ENCODE measurements at places on chromosomes 16 and 17.

GRCh38 chr16:26281381-26282110 is 589.8 kb downstream of the HS3ST4 start:
- no peak for DNase-seq

GRCh38 chr17:78679495-78680395 is 102.3 kb downstream of the CYTH1 start:
- DNase-seq = no peak

- no peak for DNase-seq
These were observed 218.8 kb upstream of the FOXF1 start for GRCh38 chr16:86291491-86291890.

- DNase-seq = peak; percentile 25
These were observed 594 bp downstream of the MAPK8IP3 start for GRCh38 chr16:1706386-1707192.

GRCh38 chr17:81489012-81489997 is 23.3 kb downstream of the ACTG1 start:
- DNase-seq = no peak

DNA sequence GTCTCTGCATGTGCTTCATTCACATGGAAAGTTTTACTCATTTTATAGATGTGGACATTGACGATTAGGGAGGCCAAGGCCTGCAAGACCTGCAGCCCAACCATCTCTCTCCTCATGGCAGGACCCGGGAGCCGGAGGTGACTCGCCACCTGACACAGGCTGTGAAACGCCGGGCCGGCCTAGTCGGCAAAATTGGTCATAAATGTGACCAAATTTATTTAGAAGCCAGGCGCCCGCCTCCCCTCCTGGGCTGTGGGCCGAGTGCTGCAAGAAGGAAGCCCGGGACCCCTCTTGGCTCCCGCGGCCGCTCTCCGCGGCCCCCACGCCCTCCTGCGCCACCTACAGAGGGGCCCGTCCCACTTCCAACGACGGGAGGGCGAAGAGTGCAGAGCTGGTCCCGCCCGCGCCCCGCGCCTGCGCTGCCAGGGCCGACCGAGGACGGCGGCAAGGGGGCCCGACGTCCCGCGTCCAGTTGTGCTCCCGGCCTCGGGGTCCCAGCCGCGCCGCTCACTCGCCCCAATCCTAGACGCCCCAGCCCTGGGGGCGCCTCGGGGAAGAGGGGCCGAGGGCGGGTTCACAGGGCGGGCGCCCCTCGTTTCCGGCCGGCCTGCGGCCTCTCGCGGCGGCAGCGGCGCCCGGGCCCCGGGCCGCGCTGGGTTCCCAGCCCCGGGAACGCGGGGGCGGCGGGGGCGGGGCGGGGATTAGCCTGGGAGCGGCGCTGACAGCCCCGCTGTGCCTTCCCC is 47.5 kb downstream of the WNT3 start:
- DNase-seq = peak; percentile 33

- no peak for DNase-seq
These were observed 606.4 kb upstream of the CDH8 start for GRCh38 chr16:62642677-62643076.

DNA sequence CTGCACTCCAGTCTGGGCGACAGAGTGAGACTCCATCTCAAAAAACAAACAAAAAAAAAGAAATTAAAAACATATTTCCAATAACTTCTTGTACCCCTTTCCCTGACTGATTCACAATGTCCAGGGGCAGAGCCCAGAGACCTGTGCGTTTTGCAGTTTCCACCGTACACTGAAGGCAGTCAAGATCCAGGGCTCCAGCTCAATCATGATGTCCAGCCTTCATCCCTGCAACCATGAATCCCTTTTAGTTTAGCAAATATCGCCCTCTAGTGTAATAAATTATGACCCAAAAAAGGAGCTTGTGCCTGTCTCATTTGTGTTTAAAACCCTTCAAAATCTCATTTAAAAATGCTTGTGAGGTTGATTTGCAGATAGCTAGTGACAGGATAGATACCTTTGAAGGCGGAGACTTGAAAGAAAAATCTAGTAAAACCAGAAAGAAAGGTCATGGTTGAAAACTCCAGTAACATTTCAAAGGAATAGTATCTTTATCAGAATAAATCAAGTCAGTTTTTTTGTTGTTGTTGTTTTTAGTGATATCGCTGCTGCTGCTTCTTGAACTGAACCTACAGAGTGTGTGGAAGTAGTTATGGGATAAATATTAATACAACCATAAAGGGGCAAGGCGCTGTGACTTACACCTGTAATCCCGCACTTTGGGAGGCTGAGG is 3.7 kb upstream of the ERN1 start:
- DNase-seq = no peak

GRCh38 chr17:19958023-19958422 is 19.6 kb downstream of the AKAP10 start:
- no peak for DNase-seq

DNA sequence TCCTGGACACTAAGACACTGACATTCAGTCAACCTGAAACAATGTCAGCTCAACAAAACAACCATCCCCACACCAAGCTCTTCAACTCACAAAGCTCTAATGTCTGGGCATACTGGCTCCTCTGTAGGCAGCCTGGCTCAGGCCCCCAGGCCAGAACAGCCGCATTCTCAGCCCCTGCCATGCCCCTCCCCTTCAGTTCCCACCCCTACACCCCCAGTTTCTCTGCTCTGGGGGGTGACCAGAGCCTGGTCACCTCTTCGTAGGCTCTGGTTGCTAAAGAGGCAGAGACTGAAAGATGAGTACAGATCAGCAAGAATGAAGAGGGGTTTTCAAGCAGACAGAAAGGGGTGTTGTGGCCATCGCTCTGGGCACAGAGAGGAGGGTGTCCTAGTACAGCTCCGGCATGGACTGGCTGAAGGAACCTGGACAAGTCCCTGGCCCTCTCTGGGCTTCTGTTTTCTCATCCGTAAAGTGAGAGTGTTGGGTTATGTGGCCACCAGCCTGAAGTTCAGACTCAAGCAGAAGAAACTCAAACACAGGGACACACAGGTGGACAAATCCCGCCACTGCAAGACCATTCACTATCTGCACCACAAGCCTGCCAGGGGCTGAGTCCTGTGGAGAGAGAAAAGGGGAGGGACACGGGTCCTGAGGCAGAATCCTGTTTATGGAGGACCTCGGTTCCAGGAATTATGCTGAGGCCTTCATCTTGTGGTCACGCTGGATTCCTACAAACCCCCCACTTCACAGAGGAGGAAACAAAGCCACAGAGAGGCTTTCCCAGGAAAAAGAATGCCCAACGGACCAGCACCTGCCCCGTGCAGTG is 987 bp upstream of the SLC4A1 start:
- DNase-seq = no peak

DNA sequence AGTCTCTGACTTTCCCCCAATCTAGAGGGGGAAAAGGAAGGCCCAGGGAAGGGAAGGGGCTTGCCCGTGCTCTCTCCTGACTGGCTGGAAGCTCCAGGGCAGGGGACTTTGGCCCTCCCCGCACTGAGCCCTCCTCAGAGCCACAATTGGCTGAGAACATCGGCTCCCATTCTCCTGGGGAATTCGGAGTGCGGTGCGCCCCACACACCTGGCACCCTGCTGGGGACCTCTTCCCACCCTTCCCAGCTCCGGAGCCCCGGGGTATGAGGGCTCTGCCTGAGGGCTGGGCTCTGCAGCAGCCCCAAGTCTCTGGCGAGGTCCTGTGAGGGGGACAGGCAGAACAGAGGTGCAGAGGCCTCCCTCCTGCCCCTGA is 36.0 kb downstream of the PIMREG start:
- no peak for DNase-seq

GRCh38 chr16:81600275-81600674 is 155.7 kb downstream of the CMIP start:
- no peak for DNase-seq

GRCh38 chr17:44767493-44767892 is 8.7 kb downstream of the ADAM11 start:
- DNase-seq = no peak

DNA sequence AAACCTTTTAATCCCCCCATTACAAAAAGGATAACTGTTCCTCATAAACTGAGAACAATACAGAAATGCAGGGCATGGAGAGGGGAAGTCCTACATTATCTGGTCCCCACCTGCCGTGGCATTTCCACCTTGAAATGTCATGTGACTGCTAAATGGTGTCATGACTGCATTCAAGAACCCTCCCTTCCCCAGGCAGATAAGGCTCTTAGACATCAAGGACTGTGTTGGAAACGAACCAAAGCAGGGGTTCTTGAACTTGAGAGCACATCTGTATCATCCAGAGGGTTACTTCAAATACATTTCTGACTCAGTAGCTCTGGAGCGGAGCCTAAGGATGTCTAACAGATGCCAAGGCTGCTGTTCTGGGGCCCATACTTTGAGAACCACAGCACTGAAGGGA is 18.4 kb downstream of the CMTM3 start:
- DNase-seq = no peak

DNA sequence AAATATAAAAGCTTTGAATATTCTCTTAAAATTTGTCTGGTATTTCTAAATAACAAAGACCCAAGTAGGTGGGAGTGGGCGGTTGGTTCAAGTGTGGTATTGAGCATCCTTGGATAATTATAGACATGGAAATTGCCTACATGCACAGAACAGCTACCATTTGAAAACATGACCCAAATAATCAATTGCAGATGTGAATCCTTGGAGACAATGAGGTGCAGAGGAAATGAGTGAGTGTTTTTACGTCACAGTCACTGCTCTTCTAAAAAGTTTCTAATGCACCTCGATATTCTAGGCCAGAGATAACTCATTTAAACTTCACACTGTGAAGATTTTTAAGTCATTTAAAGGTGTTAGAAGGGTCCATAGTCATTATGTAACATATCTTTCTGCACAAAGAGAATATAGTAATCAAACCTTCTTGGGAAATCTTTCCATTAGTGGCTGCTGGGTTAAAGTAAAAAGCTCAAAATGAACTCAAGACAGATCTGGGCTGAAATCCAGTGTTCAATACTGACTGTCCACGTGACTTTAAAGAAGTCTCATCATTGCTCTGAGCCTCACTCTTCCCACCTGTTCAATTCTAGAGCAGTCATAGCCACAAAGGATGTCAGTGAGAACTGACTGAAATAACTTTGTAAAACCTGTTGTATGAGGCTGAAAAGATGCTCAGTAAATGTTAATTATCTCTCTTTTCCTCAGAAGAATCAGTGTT is 144.5 kb downstream of the CDH11 start:
- no peak for DNase-seq

DNA sequence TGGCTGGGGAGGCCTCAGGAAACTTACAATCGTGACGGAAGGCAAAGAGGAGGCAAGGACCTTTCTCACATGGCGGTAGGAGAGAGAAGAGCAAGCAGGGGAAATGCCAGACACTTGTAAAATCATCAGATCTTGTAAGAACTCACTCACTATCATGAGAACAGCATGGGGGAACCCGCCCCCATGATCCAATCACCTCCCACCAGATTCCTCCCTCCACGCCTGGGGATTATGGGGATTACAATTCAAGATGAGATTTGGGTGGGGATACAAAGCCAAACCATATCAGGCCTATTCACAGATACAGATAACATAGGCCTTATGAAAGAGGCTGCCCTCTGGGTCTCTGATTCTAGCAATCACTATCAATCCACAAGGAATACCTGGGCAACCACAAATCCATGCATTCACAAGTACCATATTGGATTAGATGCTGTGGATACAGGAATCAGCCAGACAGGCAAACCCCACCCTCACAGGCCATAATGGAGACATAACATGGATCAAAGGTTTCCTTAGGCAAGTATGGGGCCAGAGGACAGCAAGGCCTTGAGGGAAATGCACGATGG is 284.9 kb downstream of the SOX9 start:
- no peak for DNase-seq

- no peak for DNase-seq
These were observed 24.3 kb downstream of the LITAF start for GRCh38 chr16:11562411-11562810.

- DNase-seq = peak; percentile 80
These were observed 94.7 kb upstream of the TNRC6C start for GRCh38 chr17:77863814-77864161.

DNA sequence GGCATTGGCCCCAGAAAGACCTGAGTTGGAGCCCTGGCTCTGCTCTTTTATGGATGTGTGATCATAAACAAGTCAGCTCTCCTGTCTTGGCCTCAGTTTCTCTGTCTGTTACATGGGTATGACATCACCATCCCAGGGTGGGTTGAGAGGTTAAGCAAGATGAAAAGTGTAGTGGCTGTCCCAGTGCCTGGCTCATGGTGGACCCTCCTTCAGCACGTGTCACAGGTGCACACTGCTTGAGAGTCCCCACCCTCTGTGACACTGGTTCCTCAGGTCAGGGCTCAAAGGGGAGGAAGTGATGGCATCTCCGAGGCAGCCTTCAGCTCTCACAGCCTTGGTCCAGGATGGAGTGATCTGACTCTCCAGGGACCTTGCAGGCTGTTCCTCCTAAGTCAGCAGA is 218.4 kb downstream of the HAPSTR1 start:
- peak; percentile 31 for DNase-seq

DNA sequence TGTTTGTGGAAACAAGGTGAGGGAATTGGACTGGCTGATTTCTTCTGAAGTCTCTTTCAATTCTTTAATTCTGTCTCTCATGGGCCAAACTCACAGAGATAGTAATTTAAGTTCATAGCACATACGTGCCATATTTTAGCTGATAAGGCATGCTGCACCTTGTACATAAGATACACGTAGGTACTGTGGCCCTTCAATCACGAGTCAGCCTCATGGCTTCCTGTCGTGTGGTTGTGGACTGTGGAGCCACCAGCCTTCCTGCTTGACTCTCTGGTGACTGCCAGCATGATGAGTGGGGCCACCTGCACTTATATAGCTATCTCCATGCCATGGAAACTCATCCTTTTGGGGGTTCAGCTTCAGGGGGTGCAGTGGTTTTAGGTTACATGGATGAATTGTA is 25.1 kb downstream of the KSR1 start:
- DNase-seq = no peak

DNA sequence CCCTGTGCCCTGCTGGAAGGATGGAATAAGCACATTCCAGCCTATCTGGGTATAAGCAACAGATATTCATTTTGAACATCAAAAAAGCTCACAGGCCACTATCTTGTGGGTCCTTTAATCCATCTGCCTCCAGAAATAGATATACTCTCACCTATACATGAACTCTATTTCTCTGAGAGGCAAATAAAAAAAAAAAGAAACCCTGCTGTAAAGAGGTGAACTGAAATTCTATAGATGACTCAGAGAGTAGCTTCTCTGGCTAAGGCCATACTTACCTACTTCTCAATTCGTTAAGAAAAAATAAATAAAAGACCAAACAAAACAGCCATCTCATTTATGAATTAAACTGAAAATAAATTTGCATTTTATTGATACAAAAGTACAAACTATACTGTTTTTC is 86.3 kb downstream of the DYNLRB2 start:
- DNase-seq = no peak

GRCh38 chr17:11700668-11701067 is 102.4 kb downstream of the DNAH9 start:
- no peak for DNase-seq

Data from colonic mucosa (tissue), 4 donors.